ENCODE measurements at places on chromosomes 5 and 9.

- no peak for DNase-seq
Measured at GRCh38 chr5:56535347-56535746, 280.0 kb upstream of the MAP3K1 start.

DNA sequence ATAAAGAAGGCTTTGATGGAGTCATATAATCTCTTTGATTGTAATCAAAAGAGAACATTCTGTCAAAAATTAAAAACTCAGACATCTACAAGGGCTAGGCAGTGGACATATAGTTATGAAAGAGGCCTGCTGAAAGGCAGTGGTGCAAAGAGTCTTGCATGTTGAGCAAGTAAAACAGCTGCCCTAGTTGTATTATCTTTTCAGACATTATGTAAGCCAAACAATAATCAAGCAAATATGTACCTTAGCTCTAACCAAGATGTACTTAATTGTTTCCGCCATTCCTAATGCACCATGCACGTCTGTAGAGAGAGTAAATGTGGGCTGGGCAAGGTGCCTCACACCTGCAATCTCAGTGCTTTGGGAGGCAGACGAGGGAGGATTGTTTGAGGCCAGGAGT lies 14.3 kb downstream of the GAPT start:
- no peak for DNase-seq

GRCh38 chr9:131279196-131279862 lies 3.0 kb upstream of the FAM78A start:
- DNase-seq = no peak

GRCh38 chr9:136107953-136108647 lies 10.6 kb downstream of the TMEM250 start:
- DNase-seq = no peak

- DNase-seq = no peak
Measured at GRCh38 chr5:111379391-111379816, 132.9 kb downstream of the STARD4 start.

DNA sequence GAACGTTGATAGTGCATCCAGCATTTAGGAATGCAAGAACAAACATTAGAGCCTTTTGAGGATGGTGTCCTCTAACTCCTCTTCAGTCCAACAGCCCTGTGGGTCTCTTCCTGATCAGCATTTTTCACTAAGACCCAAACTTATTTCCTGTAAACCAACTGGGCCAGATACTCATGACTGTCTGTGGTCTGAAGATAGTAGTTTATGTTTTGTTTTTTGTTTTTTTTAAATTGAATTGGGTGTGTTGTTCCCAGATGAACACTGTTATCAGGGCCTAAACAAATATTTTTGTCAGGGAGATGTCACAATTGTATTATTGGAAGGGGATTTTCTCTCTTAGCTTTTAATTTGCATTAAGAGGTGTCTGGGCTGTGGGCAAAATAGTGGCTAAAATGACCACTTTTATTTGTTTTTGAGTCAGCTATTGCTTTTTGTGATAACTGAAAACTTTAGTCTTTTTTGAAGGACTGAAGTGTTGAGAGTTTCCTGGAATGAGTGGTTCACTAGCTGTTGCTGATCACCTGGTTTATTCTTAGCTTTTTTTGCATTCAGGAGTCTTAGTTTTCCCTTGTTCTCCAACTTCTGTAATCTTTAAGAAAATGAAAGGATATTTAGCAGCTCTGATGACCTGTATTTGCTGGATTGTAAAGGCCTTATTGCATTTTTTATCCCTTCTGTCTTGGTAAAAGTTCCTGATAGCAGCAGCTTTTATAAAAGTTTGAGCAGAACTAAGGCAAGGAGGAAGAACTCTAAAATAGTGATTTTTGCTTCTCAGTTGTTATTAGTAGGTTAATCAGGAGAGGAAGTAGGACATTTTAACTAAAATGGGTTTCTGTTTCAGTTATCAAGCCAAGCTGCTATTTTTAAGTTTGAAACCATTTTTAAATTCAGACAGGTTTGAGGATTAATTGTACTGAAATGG lies 5.5 kb downstream of the MAN2A1 start:
- no peak for DNase-seq

DNA sequence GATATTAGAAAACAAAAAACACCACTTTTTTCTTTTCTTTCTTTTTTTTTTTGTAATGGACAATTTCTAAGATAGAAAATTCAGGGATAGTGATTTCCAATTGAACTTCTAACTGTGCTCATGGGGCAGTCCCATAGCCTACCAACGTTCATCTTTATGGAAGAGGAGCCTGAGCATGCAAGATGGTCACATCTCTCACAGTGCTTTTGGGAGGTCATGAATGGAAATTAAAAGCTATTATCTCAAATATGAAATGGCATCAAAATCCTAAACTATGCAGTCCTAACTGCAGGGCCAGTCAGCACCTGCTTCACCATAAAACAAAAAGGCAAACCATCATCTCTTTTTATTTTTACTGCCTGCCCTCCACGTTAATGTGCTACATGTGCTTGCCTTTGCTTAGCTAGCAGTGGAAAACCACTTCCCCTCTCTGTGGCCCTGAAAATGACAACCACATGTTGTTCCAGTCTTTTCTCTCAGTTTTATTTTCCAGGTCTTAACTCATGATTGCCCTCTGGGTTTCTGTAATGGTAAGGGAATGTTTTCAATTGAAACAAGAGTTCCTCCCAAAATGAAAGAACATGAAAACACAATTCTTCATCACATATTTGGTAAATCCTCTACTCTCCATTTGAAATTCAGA lies 16.7 kb downstream of the IFNB1 start:
- DNase-seq = no peak

DNA sequence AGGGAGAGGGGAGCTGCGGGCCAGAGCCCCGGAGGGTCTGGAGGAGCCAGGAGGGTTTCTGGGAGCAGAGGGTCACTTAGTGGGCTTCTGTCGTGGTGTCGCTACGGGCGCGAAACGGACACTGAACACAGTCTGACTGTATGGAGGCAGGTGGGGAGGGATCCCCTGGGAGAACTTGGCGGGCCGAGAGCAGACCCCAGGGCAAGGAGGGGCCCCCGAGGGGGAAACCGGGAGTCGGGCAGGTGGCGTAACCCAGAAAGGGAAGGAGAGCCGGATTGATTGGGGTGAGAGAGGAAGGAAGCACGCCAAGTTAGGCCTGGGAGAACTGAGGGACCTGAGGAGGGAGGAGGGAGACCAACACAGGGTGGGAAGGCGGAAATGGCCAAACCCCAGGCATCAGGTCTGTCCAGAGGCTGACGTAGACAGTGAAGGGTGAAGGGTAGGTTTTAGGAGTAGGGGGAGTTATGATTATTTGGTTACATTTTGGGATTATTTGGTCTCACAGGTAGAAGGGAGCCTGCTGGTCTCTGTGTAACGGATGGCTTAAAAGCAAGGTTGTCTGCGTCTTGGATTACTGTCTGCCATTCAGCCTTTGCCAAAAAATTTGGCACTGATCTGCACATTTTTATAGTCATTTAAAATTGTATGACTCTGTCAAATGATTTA lies 3.3 kb upstream of the MSMP start:
- DNase-seq = no peak

DNA sequence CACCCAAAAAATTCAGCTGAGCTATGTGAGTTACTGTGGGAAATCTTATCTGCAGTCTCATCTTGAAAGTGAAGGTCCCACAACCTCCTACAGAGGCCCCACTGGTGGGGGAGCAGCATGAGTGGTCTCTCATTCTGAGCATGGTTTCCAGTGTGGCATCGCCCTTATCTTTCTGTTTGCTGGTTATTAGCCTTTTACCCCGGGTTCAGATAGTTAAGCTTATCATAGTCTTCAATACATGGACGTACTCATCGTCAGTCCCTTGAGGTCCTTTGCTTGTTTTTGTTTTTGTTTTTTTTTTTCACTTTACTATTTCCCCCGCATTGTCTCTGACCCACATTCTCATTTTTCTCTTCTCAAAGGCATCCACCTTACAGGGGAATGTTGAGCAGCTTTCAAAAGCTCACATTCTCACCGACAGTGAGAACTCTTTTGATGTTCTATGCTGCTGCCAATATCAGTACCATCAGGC lies 7.7 kb upstream of the HAVCR2 start:
- no peak for DNase-seq

- DNase-seq = no peak
Measured at GRCh38 chr5:159705948-159706347, 210.3 kb upstream of the ADRA1B start.

DNA sequence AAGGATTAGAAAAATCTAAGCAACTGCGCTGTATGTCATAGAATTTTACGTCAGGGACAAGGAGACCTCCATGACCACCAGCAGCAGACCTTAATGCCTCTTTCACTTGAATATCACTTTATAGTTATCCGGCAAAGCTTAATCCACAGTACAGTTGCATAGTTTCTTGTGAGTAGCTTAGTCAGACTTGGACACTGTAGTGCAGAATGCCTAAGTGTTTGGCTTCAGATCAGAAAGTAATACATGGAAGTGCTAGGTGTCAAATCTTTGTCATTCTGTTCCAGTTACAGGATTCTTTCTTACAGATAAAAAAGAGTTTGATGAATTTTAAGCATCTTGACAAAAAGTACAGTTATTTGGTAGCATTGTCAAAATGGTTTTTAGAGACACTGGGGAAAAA lies 239.9 kb upstream of the PAPPA start:
- no peak for DNase-seq

GRCh38 chr9:36731068-36731956 lies 158.6 kb downstream of the MELK start:
- no peak for DNase-seq

DNA sequence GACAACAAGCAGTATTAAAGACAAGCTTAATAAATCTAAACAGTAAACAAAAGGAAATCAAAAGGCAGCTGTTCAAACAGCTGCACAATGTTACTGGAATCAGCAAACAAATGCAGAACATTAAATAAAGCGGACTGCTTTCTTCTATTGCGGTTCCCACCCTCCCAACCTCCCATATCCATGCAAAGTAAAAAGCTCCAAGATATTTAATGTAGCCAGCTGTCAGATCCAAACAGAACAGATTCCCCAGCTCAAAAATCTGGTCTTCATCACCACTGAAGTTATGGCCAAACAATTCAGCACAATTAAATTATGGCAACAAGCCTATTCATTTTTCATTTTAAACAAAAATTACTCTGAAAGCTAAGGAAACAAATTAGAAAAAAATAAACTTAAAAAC lies 75.9 kb downstream of the SLC38A9 start:
- DNase-seq = no peak

GRCh38 chr5:146337264-146337904 lies 1.3 kb upstream of the POU4F3 start:
- DNase-seq = no peak
